DMS153 (cell line): ENCODE measurements at places on chromosomes 2 and 18.
A peak's percentile ranks its signal among the peaks of the same experiment; 100 is the strongest.

DNA sequence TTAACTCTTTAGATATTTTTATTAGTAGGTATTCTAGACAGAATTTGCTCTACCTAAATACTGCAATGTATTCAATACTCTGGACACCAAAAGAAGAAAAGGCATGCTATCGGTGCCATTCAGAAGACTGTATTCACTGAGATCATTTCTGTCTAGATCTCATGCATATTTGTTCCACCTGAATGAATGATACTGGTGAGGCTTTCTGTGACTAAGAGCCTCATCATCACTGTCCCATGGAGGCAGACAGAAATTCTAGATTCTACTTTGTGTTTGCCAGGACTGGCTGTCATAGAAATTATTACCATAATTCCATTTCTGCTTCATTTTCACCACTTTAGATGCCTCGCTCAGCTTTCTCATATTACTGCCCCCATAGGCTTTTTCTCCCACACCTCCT lies 340.7 kb downstream of the MBD2 start:
- no peak for DNase-seq

DNA sequence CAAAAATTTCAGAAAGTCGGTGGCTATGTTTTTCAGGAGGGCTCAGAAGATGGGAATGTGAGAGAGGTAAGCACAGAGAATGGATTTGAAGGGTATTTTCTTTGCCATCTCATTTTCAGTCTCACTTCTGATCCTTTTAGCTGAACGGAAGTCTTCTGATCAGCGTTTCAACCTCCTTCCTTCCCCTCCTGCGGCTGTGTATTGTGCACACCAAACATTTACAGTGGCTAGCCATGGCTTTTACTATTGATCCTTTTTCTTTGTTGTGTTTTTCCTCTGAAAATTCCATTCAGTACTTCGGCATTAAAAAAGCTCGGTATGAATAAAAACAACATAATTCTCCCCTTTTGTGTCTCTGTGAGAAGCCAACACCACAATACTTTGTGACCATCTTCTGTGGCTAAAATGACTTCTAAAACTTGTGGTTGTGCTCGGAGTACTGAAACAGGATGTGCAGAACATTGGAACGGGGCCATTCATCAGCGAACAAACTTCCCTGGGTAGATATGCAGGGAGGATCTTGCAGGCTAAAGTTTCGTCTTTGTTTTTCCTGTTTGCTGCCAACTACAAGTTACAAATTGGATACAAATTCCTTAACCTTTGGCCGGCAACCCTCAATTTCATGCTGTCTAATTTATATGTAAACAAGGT lies 260.8 kb upstream of the FAM98A start:
- DNase-seq: no peak

DNA sequence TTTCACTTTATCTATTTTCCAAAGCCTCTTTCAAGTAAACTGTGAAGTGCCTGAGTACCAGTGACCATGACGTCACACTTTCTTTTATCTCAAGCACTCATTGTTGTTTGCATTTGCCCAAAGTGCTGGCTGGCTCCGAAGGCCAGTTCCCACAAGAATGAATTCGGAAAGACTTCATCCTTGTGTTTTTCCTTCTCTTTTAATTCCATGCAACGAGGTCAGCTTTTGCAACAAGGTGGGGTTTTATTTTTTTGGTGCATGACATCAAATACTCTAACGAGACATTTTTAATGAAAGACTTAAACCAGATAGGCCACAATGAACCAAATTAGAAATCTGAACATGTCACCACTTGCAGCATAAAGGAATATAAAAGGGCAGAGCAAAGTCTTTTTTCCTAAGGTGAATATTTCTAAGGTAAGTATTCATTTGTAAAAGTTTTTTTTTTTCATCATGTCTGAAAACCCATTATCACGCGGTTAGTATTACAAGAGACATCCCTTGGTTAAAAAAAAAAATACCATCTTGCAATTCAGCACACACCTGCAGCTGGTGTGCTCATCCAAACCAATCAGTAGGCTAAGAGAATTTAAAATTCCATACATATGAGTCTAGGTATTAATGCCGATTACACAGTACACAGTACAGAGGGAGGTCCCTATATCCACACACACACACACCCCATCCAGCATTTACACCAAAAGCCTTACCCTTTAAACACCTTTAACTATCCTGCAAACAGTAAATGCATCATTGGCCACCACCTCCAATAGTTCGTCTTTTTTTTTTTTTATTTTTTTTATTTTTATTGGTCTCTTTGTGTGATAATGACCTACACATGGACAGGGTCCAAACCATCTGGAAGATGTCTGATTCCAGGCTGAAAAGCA lies 2.3 kb downstream of the ARL4C start:
- DNase-seq: peak; percentile 65

GRCh38 chr2:54208364-54209240 lies 47.4 kb downstream of the TSPYL6 start:
- no peak for DNase-seq

- DNase-seq: no peak
Observed at GRCh38 chr2:29662861-29663260, 258.5 kb downstream of the ALK start.

DNA sequence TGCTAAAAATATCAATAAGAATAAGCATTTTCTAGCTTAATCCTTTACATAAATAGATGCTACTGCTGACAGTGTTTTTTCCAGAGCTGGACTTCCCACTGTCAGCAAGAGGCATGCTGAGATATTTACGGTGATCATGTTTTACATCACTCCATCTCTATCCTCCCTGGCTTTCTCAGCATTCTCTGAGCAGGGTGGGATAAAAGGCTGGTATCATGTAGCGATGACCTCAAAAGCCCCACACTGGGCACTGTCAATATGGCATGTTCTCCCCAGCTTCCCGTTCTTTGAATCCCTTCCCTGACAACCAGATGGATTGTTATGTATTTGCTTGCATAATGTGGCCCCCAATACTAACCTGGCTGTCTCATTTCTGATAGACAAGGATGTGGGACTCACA lies 83.2 kb upstream of the EPHA4 start:
- DNase-seq: no peak

- DNase-seq: peak; percentile 76
Observed at GRCh38 chr2:191166111-191166755, 15.4 kb upstream of the STAT4 start.
